NCI-H524 treated with DMSO at 0.1 percent for 48 hours (cell line): ENCODE measurements at places on chromosomes 3 and 15.

DNA sequence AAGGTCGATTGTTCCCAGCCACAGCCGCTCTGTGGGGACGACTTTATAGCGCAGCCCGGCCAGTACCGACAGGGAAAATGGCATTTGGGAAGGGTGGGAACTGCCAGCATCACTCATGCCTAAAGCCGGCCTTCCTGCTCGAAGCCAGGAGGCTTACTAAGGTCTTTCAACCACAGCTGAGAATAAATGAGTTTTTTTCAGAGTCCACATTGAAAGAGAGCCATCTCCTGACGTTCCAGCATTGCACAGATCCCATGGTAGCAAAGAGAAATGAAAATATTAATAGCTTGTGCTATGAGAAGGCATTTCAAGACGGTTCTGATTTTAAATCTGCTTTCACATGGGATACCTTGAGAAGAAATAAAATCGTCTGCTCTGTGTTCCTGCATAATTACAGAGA lies 230.2 kb upstream of the IGF1R start:
- DNase-seq: no peak

DNA sequence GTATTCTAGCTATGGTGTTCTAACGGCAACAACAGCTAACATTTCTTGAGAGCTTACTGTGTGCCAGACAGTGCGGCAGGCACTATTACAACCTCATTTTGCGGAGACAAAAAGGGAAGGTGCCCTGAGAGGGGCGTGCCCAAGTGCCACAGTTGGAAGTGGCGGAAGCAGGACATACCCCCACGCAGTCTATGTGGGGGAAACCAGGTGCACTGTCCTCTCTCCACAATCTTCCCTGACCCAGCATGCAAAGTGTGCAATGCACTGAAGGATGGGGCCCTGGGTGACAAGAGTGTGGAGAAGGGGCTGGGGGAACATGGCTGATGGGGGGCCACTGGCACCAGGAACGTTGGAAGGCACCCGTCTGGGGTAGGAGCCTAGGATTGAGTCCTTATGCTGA lies 8.6 kb downstream of the ANP32A start:
- DNase-seq: no peak

- no peak for DNase-seq
Measured at GRCh38 chr3:140270329-140270728, 335.3 kb downstream of the CLSTN2 start.

DNA sequence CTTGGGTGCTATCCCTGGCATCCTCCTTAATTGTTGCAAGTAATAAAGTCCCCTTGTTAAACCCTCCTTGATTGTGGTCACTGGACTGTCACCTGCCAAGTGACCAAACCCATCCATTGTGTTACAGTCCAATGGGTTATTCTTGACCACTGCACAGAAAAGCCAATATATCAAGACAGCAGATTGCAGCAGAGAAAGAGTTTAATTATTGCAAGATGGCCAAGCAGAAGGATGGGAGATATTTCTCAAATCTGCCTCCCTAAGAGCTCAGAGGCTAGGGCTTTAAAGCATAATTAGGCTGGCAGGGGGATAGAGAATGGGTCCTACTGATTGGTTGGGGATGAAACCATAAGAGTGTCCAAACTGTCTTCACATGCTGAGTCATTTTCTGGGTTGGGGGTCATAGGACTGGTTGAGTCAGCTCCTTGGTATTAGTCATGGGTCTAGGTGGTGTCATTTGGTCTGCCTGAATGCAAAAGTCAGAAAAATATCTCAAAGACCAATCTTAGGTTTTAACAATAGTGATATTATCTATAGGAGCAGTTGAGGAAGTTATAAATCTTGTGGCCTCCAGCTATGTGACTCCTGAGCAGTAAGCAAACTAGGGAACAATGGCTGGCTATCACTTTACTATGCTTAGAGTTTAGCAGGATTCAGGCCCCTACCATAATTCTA lies 19.1 kb upstream of the XYLB start:
- no peak for DNase-seq

DNA sequence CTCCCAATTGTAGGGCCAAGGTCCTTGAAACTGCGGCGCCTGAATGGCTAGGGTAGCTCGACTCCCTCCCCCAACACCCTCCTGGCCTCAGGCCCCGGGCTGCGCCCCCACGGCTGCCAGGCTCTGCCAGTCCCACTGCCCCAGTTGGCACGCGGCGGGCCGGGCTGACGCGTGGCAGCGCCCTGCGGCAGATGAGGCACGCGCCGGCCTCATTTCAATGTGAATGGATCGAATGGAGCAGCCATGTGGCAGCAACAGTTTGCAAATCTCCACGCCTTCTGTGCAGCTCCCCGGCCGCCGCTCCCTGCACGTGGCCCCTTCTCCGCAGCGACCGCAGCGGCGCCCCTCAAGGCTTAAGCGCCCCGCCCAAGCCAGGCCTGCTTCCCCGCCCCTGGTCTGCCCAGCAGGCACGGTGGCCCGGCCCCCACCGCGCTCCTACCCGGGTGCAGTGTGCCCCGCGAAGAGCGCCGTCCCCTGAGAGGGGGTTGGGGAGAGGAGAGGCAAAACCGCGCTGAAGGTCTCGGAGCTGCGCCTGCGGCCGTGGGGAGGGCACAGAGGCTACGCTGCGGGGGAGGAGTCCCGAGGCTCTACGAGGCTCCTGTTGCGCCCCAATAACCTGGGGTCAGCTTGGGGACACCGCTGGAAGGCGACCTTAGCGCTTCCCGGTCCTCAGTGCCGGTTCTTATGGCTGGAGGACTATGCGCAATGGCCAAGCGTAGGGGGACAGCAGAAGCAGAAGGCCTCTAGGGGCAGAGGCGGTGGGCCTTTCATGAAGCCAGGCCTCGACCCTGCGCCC lies 3.1 kb upstream of the DLL4 start:
- DNase-seq: peak; percentile 52

DNA sequence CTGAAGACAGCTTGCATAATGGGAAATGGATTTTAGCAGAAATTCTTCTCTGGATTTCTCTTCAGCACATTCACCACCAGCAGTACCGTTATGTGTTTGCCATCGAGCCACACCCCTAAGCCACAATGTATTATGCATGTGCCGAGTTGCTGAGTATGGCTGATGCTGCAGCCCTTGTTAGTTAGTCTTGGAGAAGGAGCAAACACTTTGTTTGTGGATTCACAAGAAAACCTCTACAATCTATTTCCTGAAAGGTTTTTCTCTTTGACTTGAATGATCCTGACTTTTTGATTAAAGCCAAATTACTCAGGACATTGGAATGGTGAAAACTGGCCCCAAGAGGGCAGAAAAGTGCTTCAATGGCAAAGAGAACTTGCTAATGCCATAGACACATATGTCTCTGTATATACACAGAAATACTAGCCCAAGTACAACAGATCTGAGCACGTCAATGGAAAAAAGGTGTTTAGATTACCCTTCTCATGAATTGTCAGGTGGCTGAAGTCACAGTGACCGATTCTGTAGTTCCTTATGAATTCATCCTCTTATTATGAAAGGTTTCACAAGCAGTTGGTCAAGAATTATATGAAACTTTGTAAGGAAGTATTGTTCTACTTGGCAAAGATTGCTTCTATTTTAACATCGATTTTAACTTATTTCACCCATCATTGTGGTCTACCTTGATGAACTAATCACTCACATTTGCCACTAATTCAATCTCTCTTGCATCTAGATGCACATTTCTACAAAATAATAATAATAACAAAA lies 103.0 kb downstream of the P3H2 start:
- peak; percentile 13 for DNase-seq

GRCh38 chr3:50550079-50550736 lies 17.3 kb downstream of the C3orf18 start:
- no peak for DNase-seq

DNA sequence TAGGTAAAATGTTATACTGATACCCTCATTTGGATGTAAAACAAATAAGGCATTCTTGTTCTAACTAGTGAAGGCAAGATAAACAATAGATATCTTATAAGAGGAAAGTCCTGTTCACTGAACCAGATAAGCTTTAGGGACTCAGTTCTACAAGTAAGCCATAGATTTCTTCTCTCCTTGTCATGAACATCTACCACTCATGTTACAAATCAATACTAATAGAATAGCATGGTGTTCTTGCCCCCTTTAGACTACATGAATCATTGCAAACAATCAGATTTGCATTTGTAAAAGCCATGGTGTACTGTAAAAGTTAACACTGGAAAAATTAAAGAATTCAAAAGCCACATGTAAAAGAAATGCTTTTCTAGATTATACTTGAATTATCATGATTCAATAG lies 500.1 kb downstream of the NLGN1 start:
- no peak for DNase-seq

DNA sequence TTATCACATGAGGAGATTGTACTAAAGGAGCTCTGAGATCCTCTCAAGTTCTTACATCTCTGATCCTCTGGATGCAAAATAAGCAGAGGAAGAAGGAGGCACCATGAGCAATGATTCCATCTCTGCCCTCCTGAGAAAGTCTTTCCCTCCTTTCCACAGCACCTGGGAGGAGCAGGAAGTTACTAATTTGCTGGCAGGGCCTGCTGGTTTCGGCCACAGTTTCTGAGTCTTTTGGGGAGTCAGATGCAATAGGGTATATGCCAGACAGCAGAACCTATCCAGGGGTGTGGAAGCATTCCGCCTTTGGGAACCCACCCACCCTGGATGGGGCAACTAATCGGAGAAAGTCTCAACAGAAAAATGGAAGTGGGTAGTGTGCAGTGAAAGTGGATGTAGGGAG lies 38.5 kb upstream of the SPTSSB start:
- no peak for DNase-seq

DNA sequence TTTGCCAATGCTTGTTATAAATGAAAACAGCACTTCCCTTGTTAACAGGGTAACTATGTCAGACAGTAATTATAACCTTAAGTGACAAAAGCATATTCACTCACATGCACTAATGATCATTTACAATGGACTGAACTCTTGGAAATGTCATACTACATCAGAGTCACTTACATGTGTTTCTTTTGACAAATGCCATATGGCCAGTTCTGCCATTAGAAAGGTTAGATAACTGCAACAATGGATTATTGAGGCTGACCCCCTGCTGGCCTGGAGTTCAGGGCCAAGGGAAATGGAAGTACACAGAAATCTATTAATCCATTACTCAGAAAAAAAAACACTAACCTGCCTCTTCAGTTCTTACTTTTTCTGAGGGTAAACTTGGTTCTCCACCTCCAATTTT lies 313.4 kb downstream of the CNTN3 start:
- peak; percentile 24 for DNase-seq

GRCh38 chr15:95302206-95302605 lies 1028.3 kb upstream of the NR2F2 start:
- DNase-seq: no peak

- DNase-seq: no peak
Measured at GRCh38 chr3:195905970-195906864, 2.1 kb downstream of the TNK2 start.

DNA sequence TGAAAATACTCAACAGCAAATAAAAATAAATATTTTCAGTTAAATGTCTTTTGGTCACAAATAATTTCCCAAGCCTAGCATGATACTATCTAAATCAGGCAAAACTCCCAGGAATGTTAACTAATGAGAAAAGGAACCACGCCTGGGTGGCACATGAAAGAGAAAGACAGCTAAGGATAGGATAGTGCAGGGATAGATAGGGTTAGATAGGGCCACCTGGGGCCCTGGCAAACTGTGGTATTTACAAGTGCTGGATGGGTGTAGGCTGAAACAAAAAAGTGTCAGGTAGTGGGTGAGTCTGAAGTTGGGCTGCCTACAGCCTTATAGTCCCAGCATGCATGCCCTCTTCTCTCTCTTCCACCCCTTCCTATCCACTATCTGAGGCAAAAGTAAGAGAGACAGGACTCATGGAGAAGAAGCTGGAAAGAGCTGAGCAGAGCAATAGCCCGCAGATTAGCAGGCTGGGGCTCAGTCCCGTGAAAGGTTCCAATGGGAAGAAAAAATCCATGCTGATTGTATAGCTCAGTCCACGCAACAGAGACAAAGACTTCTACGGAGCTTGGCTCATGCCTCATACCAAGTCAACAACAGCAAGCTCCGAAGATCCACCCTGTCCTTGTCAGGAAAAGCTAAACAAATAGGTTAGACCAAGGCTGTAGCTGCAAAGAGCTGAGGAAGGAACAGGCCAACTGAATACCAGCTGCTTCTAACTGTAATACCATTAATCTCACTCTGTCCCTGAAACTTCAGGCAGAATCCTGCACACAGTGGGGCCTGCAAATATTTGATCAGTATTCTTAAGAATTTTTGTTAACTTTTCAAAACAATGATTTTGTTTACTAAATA lies 342.1 kb upstream of the ATP11B start:
- DNase-seq: no peak

DNA sequence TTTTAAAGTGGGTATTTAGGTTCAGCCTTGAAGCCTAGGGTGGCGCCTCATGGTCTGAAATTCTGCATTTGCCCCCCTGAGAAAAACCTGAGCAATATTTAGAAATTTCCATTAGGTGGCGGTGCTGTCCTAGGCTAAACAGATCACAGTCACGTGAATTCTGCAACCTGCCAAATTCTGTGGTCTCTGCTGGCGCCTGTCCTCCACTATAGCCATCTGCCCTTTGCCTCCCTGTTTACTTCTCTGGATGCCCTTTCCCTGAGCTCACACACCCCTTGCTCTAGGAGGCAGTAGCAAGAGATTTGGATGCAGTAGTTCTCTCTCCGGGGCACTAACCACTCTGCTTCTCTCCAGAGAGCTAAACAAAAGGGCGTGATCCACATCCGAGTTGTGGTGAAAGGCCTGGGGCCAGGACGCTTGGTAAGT lies 9.1 kb downstream of the MRPS11 start:
- DNase-seq: peak; percentile 80

DNA sequence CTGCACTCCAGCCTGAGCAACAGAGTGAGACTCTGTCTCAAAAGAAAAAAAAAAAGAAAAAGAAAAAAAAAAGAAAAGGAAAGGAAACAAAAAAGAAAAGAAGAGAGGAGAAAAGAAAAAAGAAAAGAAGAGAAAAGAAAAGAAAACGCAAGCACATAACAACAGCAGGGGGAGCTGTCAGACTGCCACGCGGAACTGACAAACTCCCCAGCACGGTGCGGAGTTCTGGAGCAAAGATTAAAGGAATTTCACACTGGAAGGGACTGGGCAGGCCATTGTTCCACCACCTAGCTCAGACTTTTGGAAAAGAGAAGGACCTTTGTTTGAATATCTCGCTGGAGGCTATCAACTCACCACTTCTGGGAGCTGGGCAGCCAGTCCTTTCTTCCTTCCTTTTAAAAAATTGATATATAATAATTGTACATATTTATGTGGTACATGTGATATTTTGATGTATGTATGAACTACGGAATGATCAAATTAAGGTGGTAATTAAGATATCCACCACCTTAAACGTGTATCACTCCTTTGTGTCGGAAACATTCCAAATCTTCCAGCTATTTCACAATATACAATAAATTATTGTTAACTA lies 40.5 kb downstream of the DPPA2 start:
- DNase-seq: peak; percentile 28

DNA sequence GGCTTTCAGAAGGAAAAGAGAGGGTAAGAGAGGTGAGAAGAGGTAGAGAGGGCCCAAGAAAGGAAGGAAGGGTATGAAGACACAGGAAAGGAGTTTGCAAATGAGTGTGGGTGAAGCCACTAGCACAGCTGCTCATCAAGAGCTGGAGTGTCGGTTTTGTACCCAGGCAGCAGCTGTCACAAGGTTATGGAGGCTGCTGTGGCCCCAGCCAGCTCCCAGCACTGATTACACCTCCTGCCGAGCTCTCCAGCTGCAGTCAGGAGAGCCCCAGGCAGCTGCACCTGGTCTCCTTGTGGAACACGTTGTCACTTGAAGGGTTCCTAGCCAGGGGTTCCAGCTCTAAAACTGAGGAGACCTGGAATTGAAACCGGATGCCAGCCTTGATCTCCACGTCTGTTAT lies 60.4 kb upstream of the CHD2 start:
- peak; percentile 94 for DNase-seq

GRCh38 chr3:183087184-183087583 lies 12.1 kb downstream of the MCCC1 start:
- DNase-seq: no peak

GRCh38 chr3:10468613-10469354 lies 36.6 kb downstream of the ATP2B2 start:
- no peak for DNase-seq
